ENCODE measurements at places on chromosomes 3 and 15. TPM values are rescaled to one million over a fixed set of nuclear protein-coding genes. Genes with fewer than 3 reads are reported as not detected.

DNA sequence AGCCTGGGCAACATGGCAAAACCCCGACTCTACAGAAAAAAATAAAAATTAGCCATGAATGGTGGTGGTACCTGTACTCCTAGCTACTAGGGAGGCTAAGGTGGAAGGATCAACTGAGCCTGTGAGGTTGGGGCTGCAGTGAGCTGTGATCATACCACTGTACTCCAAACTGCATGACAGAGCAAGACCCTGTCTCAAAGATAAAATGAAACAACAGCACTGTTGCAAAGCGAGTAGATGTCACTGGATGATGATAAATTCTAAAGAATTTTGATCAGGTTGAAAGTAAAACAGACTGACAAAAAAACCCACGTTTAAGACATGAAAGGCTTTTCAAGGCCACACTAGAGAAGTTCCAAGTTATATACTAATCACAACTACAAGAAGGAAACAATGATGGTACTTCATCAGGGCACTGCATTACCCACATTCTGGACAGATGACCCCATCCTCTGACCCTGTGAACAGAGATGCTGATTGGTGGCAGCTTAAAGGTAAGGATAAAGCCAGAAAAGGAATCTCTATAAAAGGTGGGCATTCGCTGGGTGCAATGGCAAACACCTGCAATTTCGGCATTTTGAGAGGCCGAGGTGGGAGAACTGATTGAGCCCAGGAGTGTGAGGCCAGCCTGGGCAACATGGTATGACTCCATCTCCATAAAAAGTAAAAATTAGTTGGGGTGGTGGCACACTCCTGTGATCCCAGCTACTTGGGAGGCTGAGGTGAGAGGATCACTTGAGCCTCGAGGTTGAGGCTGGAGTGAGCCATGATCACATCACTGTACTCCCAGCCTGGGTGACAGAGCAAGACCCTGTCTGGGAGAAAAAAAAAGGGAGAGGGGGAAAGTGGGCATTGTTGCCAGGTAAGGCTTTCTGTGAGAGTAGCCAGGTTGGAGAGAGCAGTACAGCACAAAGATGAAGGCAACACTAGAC lies 59.2 kb downstream of the TBL1XR1 start:
- no peaks in the 10 kb centered on the region for H3K36me3 ChIP-seq
- no peak overlapping the region for H3K4me3 ChIP-seq
- no peaks in the 10 kb centered on the region for H3K27me3 ChIP-seq
- DNase-seq = no peak

GRCh38 chr3:43455233-43455632 lies 166.6 kb downstream of the ANO10 start:
- no peak for DNase-seq
- no peaks in the 10 kb centered on the region for H3K4me1 ChIP-seq
- no peak overlapping the region for H3K4me3 ChIP-seq
- peak overlapping the region; percentile 37 for H3K27ac ChIP-seq
- no peaks in the 10 kb centered on the region for H3K36me3 ChIP-seq
- no peaks in the 10 kb centered on the region for H3K27me3 ChIP-seq

DNA sequence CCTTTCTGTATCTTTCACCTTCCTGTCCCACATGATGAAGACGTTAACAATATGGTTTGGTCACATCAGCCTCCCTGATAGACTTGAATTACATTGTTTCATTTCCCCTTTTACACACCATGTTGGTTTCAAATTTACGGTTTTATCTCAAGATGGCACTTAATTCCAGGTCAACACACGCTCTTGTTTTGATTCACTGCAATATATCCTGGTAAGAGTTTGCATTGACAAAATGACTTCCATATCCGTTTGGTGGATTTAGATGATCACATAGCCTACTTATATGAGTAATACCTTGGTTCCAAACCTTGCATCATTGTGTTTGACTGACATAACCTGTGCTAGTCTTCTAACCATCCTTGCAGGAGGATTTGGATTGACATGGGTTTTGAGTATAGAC lies 499.4 kb downstream of the ROBO1 start:
- no peaks in the 10 kb centered on the region for H3K36me3 ChIP-seq
- no peak overlapping the region for H3K4me3 ChIP-seq
- H3K27ac ChIP-seq = no peak overlapping the region
- no peaks in the 10 kb centered on the region for H3K4me1 ChIP-seq
- no peaks in the 10 kb centered on the region for H3K27me3 ChIP-seq

DNA sequence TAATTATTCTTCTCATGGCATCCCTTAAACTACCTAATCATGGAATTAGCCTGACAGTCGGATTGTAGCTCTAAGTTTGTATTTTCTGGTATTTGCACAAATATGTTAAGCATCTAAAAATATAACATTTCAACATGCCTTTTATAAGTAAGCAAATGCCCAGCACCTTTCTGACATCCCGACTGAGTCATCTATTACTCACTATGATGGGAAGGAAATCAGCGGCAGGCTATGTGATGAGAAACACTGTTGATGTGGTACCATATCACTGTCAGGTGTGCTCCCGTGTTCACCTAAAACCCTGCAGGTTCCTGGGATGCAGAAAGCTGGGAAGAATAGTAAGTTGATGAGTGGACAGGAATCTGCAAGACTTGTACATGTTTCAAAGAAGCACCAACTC lies 367.8 kb upstream of the IL12A start:
- no peaks in the 10 kb centered on the region for H3K27me3 ChIP-seq
- H3K27ac ChIP-seq = no peak overlapping the region
- H3K36me3 ChIP-seq = no peaks in the 10 kb centered on the region

GRCh38 chr3:132418916-132419315 lies 1.6 kb downstream of the DNAJC13 start:
- no peaks in the 10 kb centered on the region for H3K36me3 ChIP-seq
- H3K4me3 ChIP-seq = no peak overlapping the region
- no peaks in the 10 kb centered on the region for H3K27me3 ChIP-seq
- no peak for DNase-seq

DNA sequence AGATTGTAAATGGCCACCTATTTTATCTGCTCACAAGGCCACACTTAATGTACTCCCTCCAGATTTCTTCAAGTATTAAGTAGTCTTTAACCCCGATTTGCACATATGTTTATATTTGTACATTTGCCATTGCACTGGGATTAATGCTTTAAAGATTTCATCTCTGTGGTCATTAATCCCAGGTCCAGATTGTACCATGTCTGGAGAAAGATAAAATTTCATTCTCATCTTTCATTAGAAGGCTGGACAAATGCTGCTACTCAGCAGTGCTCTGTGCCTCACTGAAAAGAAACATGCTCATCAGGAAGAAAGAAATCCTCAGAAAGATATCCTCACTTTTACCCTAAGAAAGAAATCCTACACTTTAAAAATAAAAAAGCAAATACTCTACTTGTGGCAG lies 62.5 kb upstream of the LRRC3B start:
- peaks cover 3% of the 10 kb centered on the region for H3K4me1 ChIP-seq
- no peak overlapping the region for H3K27ac ChIP-seq
- no peaks in the 10 kb centered on the region for H3K36me3 ChIP-seq
- no peak overlapping the region for H3K4me3 ChIP-seq
- H3K27me3 ChIP-seq = no peaks in the 10 kb centered on the region

GRCh38 chr3:71629711-71630110 lies 46.2 kb upstream of the FOXP1 start:
- no peak overlapping the region for H3K4me3 ChIP-seq
- DNase-seq = no peak
- no peaks in the 10 kb centered on the region for H3K4me1 ChIP-seq
- H3K27ac ChIP-seq = no peak overlapping the region
- H3K27me3 ChIP-seq = no peaks in the 10 kb centered on the region
- no peaks in the 10 kb centered on the region for H3K36me3 ChIP-seq

- no peaks in the 10 kb centered on the region for H3K36me3 ChIP-seq
- H3K4me3 ChIP-seq = no peak overlapping the region
- DNase-seq = no peak
- no peak overlapping the region for H3K27ac ChIP-seq
Observed at GRCh38 chr3:59751606-59752005, 701.8 kb upstream of the CFAP20DC start.

- H3K36me3 ChIP-seq = no peaks in the 10 kb centered on the region
- no peak overlapping the region for H3K27ac ChIP-seq
- H3K4me1 ChIP-seq = peaks cover 4% of the 10 kb centered on the region
- no peaks in the 10 kb centered on the region for H3K27me3 ChIP-seq
Observed at GRCh38 chr3:14236902-14237301, 58.3 kb downstream of the LSM3 start.

DNA sequence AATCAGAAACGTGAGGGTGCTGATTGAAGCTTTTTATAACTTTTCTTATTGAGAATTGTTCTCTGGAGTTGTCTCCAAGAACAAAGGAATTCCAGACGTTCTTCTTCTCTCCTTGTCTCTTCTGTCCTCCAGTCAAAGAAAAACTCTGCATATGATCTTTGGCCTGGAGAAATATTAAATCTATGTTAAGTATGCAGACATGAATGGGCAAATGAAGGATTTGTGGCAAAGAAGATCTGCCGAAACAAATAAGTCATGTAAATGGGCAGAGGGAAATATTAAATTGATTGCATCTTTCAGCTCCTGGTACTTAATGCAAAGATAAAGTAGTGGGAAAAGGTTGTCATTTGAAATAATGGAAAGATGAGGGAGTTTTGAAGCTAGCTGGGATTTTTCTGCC lies 74.9 kb downstream of the IGF1R start:
- H3K27ac ChIP-seq = no peak overlapping the region
- no peak overlapping the region for H3K4me3 ChIP-seq
- DNase-seq = no peak
- H3K27me3 ChIP-seq = no peaks in the 10 kb centered on the region
- no peaks in the 10 kb centered on the region for H3K36me3 ChIP-seq

GRCh38 chr15:63835211-63835568 lies 1.4 kb upstream of the HERC1 start:
- H3K27ac ChIP-seq = no peak overlapping the region
- no peak overlapping the region for H3K4me3 ChIP-seq
- H3K36me3 ChIP-seq = no peaks in the 10 kb centered on the region

GRCh38 chr15:54559405-54560069 lies 581.3 kb downstream of the UNC13C start:
- H3K36me3 ChIP-seq = no peaks in the 10 kb centered on the region
- peak; percentile 80 for DNase-seq
- no peak overlapping the region for H3K27ac ChIP-seq

- no peaks in the 10 kb centered on the region for H3K4me1 ChIP-seq
- no peak overlapping the region for H3K27ac ChIP-seq
- no peak overlapping the region for H3K4me3 ChIP-seq
- no peaks in the 10 kb centered on the region for H3K27me3 ChIP-seq
- no peaks in the 10 kb centered on the region for H3K36me3 ChIP-seq
Observed at GRCh38 chr15:75032395-75032794, 9.0 kb downstream of the PPCDC start.

GRCh38 chr3:95218484-95218883 lies 1155.6 kb downstream of the NSUN3 start:
- no peaks in the 10 kb centered on the region for H3K36me3 ChIP-seq
- no peak overlapping the region for H3K27ac ChIP-seq
- no peak for DNase-seq
- no peaks in the 10 kb centered on the region for H3K4me1 ChIP-seq
- H3K4me3 ChIP-seq = no peak overlapping the region

DNA sequence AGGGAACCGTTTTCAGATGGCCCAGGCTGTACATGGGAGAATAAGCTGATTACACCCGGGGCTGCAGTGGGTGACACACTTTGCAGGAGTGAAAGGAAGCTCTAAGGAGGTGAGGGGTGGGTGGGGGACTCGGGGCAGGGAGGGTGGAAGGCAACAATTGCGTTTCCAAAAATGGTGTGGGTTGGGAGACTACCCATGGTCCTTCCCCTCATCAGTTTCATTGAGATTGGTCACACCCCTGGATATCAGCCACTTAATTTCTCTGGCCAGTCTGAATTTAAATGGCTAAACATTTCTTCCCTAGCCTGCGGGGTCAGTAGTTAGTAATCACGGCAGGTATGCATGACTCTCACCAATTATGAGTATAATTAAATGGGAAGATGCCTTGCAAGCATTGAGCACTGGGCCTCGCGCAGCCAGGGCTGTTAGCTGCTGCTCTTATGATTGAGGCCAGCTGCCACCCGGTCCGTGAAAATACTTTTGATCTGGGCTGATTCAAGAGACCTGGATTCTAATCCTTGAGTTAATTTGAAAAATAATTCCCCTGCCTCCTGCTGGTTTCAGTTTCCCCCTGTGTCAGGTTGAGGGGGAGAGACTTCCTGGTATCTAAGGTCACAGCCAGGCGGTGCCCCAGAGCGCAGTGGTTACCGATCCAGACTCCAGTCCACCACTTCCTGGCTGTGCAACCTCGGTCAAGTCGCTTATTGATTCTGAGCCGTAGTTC lies 23.3 kb downstream of the SLC6A6 start:
- H3K27ac ChIP-seq = no peak overlapping the region
- H3K4me1 ChIP-seq = peaks cover 24% of the 10 kb centered on the region
- no peak for DNase-seq
- no peak overlapping the region for H3K4me3 ChIP-seq
- H3K27me3 ChIP-seq = no peaks in the 10 kb centered on the region

GRCh38 chr3:162605651-162606204 lies 1109.1 kb downstream of the OTOL1 start:
- H3K27ac ChIP-seq = no peak overlapping the region
- H3K4me3 ChIP-seq = no peak overlapping the region
- H3K36me3 ChIP-seq = no peaks in the 10 kb centered on the region
- H3K27me3 ChIP-seq = no peaks in the 10 kb centered on the region
- no peak for DNase-seq
- no peaks in the 10 kb centered on the region for H3K4me1 ChIP-seq

- DNase-seq = no peak
- H3K27ac ChIP-seq = no peak overlapping the region
- H3K4me1 ChIP-seq = no peaks in the 10 kb centered on the region
Observed at GRCh38 chr3:115040246-115040645, 106.8 kb downstream of the ZBTB20 start.

ANKUB1 gene
- total RNA-seq = 3.5 TPM

CLRN1 gene
- not detected for total RNA-seq

FAM107A gene
- total RNA-seq = 4.2 TPM

SETD2 gene
- total RNA-seq = 107 TPM

ARRDC4 gene
- 20.2 TPM for total RNA-seq

AGTR1 gene
- total RNA-seq = 17.9 TPM

HYAL2 gene
- total RNA-seq = 218 TPM
